ENCODE measurements at places on chromosomes 4 and X.

- no peak for DNase-seq
These were observed 784.3 kb downstream of the ADGRL3 start for GRCh38 chr4:61984260-61984909.

DNA sequence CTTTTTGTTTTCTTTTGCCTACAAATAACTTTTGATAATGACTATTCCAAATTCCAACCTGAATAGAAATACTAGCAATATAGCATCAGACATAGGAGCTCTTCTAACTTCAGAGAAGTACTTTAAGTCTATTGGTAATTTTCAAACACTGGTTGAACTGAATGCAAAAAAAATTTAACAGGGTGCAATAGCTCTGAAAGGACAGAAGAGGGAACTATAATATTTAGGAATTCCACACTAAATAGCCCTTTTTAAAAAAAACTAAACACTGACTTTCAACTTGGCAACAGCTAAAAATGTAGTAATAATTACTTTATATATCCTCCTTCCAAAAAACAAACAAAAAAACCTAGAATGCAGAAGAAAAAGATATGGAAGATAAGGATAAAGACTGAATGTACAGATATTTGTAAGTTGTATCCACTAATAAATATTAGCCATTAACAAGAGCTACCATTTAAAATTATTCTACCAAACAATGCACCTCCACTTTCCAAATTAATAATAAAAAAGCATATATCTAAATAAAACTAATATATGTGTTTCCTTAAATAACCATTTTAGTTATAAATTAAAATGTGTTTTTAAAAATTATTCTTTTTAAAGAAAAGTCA lies 81.4 kb downstream of the FBXW7 start:
- no peak for DNase-seq

GRCh38 chrX:154123241-154124219 lies 20.5 kb upstream of the OPN1LW start:
- DNase-seq, result no peak

GRCh38 chr4:113442826-113443225 lies 318.7 kb downstream of the CAMK2D start:
- DNase-seq, result no peak

GRCh38 chr4:6529021-6529420 lies 46.0 kb upstream of the MAN2B2 start:
- DNase-seq, result no peak

DNA sequence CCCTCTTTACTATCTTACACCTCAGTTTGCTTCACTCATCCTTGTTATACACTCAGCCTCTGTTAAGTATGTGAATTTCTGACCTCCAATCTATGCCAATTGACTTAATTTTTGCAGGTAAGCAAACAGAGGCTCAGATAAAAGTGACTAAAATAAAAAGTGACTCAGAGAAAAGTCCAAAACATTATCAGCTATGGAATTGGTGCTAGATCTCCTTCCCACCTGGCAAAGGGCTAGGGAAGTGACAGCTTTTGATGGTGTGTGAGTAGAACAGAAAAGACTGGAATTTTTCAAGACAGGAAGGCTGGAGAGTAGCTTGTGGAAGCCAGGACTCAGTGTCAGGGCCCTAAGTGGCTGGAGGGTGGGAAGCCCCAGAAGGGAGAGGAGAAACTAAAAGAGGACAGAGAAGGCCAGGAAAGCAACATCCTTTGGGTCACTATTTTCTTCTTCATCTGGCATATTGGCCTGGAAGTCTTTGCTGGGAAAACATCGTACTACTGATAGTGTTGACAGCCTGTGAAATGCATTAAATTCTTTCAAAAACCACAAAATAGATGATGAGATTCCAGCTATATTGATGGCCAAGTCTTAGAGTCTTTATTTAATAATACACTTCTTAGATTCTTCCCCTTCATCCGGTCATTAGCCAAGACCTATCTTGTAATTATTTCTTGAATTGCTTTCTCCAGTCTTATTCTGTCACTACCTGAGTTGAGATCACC lies 392.8 kb downstream of the RAPGEF2 start:
- DNase-seq, result no peak

DNA sequence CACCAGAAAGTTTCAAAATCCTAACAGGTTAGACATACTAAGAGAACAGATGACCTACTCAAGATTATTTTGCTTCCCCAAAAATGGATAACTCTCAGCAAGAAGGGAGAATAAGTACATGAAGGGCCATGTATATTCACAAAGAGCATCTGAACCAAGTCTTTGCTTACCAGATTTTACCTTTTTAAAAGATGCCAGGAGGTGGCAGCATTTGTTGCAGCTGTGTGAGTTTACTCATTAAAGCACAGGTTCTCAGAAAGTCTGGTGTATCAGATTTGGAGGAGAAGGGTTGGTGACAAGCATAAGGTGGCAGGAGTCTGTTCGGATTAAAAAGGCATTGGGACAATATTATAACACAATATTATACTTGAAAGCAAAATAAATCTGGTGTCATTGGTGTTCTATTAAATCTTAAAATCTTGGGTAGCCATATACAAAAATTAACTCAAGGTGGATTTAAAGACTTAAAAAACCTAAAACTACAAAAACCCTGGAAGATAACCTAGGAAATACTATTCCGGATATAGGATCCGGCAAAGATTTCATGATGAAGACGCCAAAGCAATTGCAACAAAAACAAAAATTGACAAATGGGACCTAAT lies 51.3 kb upstream of the NFKB1 start:
- peak; percentile 55 for DNase-seq

DNA sequence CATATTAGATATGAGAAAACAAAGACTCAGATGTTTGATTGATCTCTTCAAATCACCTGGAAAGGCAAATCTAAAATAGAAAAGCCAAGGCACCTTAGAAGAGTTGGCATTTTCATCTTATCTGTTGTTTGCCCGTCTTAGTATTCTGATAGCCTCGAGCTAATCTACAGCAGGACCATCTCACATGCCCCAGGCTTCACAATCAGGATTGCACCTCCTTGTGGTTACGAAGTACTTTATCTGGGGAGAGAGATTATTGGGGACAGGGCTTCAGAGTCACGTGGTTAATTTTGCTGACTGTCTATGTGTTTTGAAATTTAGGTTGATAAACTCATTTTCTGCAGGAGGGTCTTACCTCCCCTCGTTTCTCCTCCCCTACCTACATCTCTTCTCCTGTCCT lies 313.1 kb upstream of the ANXA10 start:
- DNase-seq, result no peak

GRCh38 chrX:52422884-52423283 lies 54.1 kb downstream of the XAGE2 start:
- DNase-seq, result no peak

GRCh38 chr4:164621886-164622521 lies 131.9 kb upstream of the SMIM31 start:
- no peak for DNase-seq

DNA sequence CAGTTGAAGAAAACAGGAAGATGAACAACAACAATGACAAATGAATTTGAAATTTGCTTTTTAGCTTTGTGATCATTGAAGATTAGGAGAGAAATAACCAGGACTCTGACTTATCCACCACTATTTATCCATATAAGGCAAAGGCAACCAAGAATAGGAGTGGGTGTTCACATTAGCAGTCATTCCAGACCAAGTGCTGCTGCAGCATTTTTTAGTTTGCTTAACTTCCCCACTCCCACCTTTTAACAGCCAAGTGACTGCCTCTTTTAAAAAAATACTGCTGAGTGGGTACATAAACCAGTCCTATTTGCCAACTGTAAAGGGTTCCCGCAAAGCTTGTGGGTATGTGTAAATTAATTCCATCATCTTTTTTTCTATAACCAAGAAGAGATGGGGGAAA lies 230.9 kb downstream of the IQCM start:
- DNase-seq, result no peak
